ENCODE measurements at places on chromosomes 6 and 20. TPM values are rescaled to one million over a fixed set of nuclear protein-coding genes. Genes with fewer than 3 reads are reported as not detected.

The DDX43 gene
- total RNA-seq, result 2.5 TPM

The HLA-DOB gene
- 0.64 TPM for total RNA-seq

DNA sequence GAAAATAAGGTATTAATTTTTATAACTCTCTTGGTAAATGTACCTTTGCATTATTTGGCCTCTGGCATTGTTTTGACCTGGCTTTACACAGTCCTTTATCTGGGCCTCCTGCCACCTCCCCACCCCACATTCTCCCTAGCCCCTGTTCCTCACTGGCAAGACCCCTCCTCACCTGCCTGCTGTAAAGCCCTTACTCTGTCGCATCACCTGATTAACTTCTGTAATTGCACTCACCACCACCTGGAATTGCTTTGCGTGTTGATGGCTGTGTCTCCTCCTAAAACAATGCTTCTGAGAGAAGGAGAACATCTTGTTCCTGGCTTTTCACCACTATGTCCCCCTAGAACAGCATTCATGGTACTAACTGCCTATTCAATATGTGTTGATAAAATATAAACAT is 24.8 kb downstream of the SNX9 start:
- no peak overlapping the region for H3K27ac ChIP-seq
- no peak overlapping the region for H3K4me3 ChIP-seq
- peaks cover 24% of the 10 kb centered on the region for H3K4me1 ChIP-seq
- H3K27me3 ChIP-seq, result no peaks in the 10 kb centered on the region
- DNase-seq, result no peak
- H3K36me3 ChIP-seq, result no peaks in the 10 kb centered on the region

The PRDM1 gene
- 17.5 TPM for total RNA-seq

The EFCAB8 gene
- total RNA-seq, result 0.72 TPM

GRCh38 chr6:109263873-109264700 is 118.2 kb downstream of the CD164 start:
- H3K27me3 ChIP-seq, result no peaks in the 10 kb centered on the region
- H3K27ac ChIP-seq, result no peak overlapping the region
- H3K4me3 ChIP-seq, result no peak overlapping the region
- DNase-seq, result no peak
- H3K36me3 ChIP-seq, result no peaks in the 10 kb centered on the region
